ENCODE measurements at places on chromosomes 1 and 21.

- no peak for DNase-seq
Observed at GRCh38 chr1:43947874-43948437, 1.2 kb downstream of the IPO13 start.

DNA sequence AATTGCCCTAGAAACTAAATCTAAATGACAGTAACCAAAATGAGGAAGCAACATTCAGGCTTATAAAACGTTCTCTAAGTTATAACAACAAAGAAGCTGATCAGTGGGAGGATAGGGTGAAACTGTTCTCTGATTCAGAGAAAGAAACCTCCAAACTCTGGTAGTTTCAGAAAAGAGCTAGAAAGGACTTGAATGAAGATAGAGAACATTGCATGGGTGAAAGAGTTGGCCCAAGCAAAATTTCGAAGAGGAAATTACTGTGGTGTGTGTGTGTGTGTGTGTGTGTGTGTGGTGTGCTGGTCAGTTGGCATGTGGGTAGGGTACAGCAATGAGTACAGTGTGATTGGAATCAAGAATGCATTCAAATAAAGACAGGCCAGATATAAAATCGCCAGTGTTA, 16.5 kb upstream of the SPAG17 start:
- no peak for DNase-seq

GRCh38 chr1:64304823-64305222, 101.4 kb downstream of the UBE2U start:
- no peak for DNase-seq

DNA sequence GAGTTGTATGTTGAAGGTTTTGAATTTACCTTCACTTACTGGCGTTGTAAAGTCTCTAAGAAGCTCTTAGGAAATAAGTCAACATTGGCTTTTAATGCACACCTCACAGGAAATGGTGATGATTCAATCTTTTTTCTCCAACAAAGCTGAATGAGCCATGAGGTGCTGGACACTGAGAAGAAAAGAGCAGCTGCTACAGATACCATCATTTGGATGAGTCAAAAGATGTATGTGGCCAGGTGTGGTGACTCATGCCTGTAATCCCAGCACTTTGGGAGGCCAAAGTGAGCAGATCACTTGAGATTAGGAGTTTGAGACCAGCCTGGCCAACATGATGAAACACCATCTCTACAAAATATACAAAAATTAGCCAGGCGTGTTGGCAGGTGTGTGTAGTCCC, 3.3 kb upstream of the IL23R start:
- DNase-seq: no peak

DNA sequence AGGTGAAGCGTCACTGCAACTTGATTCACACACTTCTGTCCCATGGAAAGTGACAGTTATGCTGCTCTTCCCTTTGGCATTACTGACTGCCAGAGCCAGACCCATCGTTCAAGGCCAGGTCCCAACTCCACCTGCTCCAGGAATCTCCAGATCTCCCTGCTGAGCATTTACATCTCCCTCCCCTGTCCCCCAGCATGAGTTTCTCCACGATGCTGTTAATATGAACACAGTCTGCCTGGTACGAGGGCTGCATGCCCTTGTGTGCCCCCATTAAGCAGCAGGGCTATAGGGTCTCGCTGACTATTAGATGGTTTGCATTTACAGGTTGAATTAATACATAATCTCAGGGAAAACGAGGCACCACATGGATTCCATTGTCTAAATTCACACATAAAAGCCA, 4.3 kb downstream of the F3 start:
- no peak for DNase-seq

DNA sequence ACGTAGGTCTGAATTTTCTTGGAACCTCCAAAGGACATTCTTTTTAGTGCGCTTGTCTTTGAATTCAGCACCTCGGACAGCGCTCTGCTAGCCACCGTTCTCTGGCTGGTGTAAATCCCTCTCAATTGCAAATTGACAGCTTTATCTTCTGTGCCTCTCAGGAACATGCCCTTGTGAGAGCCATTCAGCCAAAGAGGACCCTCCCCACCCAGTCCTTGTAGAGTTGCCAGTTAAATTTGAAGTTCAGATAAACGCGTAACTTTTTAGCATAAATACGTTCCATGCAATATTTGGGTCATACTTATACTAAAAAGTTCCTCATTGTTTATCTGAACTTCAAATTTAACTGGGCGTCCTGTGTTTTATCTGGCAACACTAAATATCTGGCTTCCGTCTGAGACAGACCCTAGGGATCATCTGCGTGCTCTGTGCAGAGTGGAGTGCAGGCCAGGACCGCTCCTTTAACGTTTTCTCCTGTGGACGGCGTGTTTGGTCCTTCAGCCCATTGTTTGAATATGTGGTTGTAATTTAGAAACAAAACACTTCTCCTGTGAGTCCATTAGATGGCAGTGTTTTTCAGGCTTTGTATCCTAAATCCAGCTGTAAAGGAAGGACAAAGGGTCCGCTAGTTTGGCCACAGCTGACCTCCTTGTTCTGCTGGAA, 7.0 kb downstream of the KCNAB2 start:
- DNase-seq: peak; percentile 87

Measured in muscle of leg (tissue), 16 donors.